ENCODE measurements at places on chromosomes 7 and 10.

DNA sequence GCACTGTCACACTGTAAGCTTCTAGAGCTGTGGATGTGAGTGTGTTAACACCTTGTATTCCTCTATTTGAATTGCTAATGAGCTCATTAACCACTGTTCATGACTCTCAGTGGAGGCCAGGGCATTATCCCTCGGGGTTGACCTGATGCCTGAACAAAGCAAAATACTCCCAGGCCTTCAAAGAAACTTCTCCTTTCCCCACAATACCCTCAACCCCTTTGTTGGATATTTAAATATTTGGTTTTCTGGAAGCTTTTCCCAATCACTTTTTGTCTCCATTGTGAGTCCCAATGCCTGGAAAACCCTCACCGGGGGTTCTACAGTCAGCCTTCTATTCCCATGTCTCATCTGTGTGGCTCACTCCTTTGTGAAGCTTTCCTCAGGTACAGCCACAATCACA, 780.1 kb downstream of the PHTF2 start:
- no peak for DNase-seq

GRCh38 chr7:32357535-32358277, 132.5 kb downstream of the LSM5 start:
- DNase-seq = no peak

GRCh38 chr10:31146491-31147209, 115.0 kb upstream of the ZNF438 start:
- DNase-seq = no peak

GRCh38 chr7:105139381-105139780, 125.4 kb downstream of the KMT2E start:
- no peak for DNase-seq

- no peak for DNase-seq
These were observed 23.6 kb upstream of the SRI start for GRCh38 chr7:88243345-88243909.

Data from dorsolateral prefrontal cortex (tissue), 122 donors.